ENCODE measurements at places on chromosomes 7 and 10.
A peak's percentile ranks its signal among the peaks of the same experiment; 100 is the strongest.

DNA sequence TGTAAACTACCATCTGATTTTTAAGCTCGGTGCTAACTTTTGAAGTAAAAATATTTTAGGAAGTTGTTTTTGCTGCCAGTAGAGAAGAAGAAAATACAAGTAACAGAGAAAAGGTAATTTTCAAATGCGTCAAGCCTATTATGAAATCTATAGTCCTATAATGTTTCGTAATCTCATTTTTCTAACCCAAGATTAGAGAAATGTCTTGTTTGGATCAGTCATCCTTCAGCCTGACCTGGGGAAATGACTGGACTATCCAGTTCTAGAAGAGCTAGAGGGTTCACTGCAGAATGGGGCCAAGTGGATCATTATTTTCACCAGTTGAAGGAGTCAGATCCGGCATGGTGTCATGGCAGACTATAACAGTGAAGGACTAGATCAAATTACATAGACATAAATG lies 62.7 kb upstream of the FGL2 start:
- no peak for DNase-seq

- DNase-seq: no peak
Measured at GRCh38 chr10:120042705-120043104, 150.2 kb downstream of the SEC23IP start.

DNA sequence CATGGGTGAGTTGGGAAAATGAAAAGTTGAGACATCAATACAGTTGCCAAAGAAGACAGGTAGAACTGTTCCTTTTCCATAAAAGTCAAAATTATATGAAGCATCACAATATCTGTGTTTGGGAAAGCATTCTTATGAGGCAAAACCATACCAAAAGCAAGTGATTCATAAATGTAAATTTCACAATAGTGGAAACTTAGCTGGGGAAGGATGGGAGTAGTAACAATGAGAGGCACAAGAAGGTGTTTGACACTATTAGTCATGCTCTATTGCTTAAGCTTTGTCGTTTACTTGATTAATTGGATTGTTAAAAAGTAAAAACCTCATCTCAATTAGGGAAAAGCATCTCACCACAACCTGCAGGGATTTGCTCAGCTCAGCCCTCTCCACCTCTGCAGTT lies 240.2 kb downstream of the C7orf25 start:
- DNase-seq: no peak

- DNase-seq: no peak
Measured at GRCh38 chr10:70756700-70757360, 28.3 kb downstream of the TBATA start.

DNA sequence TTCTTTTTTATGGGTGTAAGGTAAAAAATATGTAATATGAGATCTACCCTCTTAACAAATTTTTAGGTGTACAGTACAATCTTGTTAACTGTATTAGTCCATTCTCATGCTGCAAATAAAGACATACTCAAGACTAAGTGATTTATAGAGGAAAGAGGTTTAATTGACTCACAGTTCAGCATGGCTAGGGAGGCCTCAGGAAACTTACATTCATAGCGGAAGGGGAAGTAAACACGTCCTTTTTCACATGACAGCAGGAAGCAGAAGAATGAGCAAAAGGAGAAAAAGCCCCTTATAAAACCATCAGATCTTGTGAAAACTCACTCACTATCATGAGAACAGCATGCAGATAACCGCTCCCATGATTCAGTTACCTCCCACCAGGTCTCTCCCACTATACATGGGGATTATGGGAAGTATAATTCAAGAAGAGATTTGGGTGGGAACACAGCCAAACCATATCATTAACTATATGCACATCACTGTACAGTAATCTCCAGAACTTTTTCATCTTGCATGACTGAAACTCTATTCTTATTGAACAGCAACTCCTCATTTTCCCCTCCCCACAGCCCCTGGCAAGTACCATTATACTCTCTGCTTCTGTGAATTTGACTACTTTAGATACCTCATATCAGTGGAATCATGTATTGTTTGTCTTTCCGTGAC lies 127.4 kb downstream of the WNT2 start:
- DNase-seq: no peak

GRCh38 chr7:28722684-28723083 lies 235.4 kb downstream of the TRIL start:
- DNase-seq: peak; percentile 75

DNA sequence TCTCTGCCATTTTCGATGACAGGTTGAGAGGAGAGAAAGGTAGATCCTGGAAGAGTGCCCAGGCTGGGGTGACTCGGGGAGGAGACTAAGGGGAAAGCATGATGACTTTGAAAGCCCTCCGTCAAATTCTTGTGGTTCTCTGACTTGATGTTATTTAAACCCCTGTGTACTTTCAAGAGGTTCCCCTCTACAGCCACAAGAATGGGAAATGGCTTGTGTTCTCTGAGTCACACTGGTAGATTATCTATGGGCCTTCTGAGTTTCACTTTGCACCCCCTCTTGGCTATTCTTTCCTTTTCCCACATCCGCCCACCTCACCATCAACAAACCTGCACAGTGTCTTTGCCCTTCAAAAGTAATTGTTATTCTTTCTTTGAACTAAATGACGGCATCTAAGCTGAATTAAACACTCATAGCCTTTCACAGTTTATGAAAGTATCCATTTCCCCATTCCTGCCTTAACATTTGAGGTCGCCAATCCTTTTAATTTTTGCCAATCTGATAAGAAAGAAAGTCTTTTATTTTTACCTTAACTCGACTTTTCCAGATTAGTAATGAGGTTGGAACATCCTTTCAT lies 24.1 kb downstream of the PRF1 start:
- no peak for DNase-seq

DNA sequence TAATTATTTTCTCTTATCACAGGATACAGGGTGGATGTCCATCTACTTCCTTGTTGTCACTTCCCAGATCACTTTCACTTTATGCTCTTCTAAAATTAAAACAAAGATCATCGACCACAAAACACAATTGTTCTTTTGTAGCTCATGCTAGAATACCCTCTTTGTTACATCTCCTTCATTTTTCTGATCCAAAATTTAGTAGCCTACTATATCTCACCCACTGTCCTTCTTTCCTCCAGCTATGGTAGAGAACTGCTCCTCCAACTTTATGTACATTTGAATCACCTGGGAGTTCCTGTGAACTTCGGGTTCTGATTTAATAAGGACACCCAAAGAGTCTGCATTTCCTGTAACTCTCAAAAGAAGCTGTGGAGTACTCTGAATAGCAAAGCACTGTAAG lies 1.2 kb upstream of the AHR start:
- no peak for DNase-seq

DNA sequence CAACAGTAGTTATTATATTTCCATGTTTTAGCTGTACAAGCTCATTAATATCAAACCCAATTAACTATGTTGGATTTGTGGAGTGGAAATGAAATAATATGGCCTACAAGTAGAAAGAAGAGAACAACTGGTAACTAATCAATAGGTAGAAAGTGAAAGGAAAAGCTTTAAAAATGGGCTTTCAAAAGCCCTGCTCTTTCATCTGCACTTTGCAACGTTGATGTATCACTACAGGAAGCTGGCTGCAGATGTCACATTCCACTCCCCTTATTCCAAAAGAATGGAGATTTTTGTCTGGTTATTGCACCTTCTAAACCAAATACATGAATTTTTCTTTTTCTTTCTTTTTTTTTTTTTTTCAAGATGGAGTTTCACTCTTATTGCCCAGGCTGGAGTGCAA lies 11.7 kb upstream of the MKI67 start:
- no peak for DNase-seq

- DNase-seq: no peak
Measured at GRCh38 chr7:50463035-50463434, 12.9 kb upstream of the FIGNL1 start.

DNA sequence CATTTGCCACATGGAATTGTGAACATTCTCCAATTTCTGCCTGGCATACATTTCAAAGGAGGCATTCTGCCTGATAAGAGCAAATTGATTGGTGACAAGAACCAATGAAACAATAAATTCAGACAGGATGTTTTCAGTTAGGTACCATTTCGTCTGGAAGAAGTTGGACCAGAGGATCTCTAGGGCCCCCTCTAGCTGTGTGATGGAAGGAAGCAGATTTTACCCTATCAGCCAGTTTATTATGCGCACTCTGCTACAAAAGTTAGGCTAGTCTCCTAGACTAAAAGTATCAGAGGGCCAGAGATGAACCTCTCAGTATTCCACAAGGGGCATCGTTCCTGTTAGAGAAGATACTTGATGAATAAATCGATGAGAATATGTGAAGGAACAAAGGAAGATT lies 118.0 kb downstream of the BUB3 start:
- peak; percentile 10 for DNase-seq

DNA sequence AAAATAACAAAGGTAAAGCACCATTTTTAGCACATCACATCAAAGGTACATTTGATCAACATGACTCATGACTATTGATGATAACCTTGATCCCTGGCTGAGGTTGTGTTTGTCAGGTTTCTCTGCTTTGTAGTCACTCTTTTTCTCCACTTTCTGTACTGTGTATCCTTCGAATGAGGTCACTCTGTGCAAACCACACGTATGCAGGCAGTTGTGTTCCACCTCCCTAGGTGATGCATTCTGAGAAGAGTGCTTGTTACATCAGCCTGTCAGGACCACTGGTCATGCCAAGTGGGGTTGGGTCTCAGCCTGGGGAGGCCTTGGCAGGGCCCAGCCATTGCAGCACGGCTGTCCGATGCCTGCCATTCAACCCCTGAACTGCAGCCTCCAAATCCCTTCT lies 62.8 kb upstream of the GJD4 start:
- DNase-seq: no peak

GRCh38 chr10:28578454-28578853 lies 45.5 kb downstream of the WAC start:
- DNase-seq: no peak

GRCh38 chr7:22860784-22861482 lies 38.3 kb upstream of the TOMM7 start:
- DNase-seq: no peak

DNA sequence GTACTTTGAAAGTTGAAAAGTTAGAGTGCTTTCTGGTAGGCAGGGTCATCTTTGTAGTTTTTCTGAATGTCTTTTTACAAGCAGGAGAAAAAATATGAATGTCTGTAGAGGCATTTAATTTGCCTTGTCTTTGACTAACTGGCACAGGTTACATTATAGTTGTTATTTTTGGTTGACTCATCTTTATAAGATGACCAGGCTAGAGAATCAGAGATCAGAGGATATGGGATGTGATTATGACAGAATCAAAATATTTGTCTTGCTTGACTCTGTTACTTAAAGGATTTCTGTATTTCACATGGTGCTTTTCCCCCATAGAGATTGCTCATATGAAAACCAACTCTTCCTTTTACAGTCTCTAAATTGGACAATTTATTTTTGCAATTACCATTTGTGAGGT lies 2.4 kb downstream of the ZMYND11 start:
- no peak for DNase-seq

GRCh38 chr7:7323352-7323751 lies 141.0 kb downstream of the C1GALT1 start:
- no peak for DNase-seq

DNA sequence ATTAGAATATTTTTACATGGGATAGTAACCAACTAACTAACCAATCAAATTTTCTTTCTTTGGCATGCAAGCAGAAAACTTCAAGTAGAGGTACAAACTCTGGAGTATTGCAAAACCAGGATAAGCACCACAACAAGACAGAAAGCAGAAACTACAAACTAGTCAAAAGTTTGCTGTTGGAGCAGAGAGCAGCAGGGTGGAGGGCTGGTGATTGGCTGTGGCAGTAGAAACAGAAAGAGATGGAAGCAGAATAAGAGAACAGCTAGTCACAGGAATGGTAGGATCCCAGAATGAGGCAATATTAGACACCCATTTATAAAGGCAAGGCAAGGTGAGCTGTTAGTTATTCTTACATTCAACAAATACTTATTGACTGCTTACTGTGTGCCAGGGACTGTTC lies 6.8 kb upstream of the MACC1 start:
- DNase-seq: no peak

DNA sequence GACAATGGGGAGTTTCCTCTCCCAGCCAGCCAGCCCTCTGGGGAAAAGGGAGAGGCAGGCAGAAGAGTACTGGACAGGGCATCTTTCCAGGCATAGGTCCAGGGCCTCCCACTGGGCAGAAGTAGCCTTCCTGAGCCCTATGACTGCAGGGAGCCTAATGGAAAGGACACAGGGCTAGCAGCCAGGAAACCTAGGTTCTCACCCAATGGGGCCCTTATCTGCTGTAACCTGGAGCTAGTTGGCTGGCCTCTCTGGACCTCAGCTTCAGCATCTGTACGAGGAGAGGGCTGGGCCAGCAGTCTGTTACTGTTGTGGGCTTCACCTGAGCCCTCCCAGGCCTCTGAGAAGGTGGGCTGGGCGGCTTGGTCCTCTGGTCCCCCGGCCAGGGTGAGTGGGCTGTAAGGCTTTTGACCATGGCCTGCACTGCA lies 22.4 kb downstream of the LDB3 start:
- DNase-seq: no peak

- DNase-seq: no peak
Measured at GRCh38 chr10:96918214-96919002, 86.3 kb downstream of the LCOR start.

- no peak for DNase-seq
Measured at GRCh38 chr10:95987685-95988426, 55.5 kb upstream of the CCNJ start.

- DNase-seq: no peak
Measured at GRCh38 chr10:94890264-94891022, 48.0 kb upstream of the CYP2C9 start.

GRCh38 chr10:4310172-4310571 lies 515.8 kb upstream of the AKR1E2 start:
- peak; percentile 2 for DNase-seq

GRCh38 chr10:106900016-106900652 lies 264.4 kb downstream of the SORCS1 start:
- DNase-seq: no peak

- DNase-seq: no peak
Measured at GRCh38 chr10:76248649-76249200, 817.3 kb downstream of the LRMDA start.

GRCh38 chr10:2798336-2799022 lies 268.9 kb upstream of the PFKP start:
- DNase-seq: no peak

GRCh38 chr10:120996456-120997034 lies 145.4 kb downstream of the WDR11 start:
- DNase-seq: no peak

- DNase-seq: no peak
Measured at GRCh38 chr7:151740081-151740851, 136.6 kb downstream of the PRKAG2 start.

DNA sequence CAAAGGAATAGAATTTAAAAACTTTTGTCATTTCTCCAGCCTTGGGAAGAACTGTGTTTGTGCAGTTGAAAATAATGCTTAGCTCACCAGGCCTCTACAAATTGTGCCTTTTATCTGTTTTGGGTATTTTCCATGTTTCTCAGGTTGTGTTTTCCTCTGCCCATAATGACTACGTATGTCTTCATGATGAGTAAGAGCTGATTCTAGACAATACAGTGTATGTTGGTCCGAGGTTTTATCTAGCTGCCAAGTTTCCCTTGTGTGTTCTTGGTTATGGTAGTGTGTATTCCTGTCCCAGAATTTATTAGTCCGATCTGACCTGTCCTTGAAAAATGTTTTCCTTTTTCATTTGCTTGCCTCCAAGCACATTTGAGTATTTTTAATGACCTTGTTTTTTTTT lies 83.7 kb upstream of the GLCCI1 start:
- DNase-seq: no peak

- no peak for DNase-seq
Measured at GRCh38 chr7:75982306-75983064, 11.9 kb downstream of the TMEM120A start.
